ENCODE measurements at places on chromosomes 4 and X.

DNA sequence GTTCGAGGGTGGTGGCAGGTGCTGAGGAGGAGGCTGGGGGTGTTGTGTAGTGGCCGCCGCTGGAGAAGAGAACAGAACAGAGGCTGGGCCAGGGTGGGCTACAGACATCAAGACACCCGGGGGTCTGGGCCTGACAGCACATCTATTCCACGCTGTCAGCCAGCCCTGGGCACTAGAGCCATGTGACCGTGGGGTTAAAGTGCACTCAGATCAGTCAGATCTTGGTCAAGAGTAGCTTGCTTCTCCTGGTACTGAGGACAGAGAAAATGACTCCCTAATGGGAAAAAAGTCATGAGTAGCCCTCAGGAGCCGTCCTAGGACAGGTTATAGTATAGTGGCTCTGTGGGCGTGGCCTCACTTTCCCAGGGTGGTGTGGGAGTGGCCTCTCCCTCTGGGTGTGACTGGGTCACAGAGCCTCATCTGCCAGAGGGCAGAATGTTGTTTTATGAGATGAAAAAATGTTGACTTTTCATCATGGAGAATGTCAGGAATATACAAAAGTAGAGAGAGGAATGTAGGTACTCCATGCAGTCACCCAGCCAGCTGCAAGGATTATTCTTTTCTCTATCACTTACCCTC, 19.4 kb downstream of the TRMT44 start:
- DNase-seq: peak; percentile 21

DNA sequence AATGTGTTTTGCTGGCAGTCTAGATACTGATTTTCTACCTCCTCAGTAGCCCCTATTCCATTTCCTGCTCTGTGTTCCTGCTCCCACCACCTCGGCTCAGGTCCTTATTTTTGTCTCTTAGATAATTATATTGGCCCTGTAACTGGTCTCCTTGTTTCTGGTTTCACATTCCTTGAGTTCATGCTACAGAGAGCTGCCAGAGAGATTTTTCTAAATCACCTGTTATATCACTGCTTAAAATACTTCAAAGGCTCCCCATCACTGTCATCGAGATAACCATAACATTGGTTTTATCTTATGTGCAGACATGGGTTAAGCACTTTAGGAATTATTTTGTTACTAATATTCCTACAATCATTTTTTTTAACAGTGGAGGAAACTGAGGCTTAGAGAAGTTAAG, 9.6 kb downstream of the SYNPO2 start:
- no peak for DNase-seq

- no peak for DNase-seq
Measured at GRCh38 chrX:18036394-18036793, 175.3 kb upstream of the RAI2 start.

GRCh38 chr4:77007358-77008230, 58.0 kb downstream of the SEPTIN11 start:
- no peak for DNase-seq

GRCh38 chrX:118655561-118656246, 71.7 kb upstream of the IL13RA1 start:
- DNase-seq: no peak

- no peak for DNase-seq
Measured at GRCh38 chr4:168504526-168504925, 7.7 kb downstream of the PALLD start.

DNA sequence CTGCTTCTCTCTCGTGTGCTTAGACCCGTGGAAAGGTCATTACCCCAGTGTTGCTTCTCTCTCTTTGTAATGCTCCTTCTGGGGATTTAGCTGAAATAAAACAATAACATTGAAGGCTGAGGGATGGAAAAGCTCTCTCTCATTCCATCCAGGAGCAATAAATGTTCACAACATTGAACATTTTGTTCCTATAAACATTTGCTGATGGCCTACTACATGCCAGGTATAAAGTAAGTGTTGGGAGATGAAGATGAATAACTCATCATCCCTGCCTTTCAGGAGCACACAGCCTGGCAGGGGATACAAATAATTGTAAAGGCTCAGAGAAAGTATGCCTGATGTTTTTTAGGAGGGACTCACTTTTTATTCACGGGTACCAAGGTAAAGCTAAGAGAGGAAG, 158.1 kb downstream of the KDR start:
- no peak for DNase-seq

DNA sequence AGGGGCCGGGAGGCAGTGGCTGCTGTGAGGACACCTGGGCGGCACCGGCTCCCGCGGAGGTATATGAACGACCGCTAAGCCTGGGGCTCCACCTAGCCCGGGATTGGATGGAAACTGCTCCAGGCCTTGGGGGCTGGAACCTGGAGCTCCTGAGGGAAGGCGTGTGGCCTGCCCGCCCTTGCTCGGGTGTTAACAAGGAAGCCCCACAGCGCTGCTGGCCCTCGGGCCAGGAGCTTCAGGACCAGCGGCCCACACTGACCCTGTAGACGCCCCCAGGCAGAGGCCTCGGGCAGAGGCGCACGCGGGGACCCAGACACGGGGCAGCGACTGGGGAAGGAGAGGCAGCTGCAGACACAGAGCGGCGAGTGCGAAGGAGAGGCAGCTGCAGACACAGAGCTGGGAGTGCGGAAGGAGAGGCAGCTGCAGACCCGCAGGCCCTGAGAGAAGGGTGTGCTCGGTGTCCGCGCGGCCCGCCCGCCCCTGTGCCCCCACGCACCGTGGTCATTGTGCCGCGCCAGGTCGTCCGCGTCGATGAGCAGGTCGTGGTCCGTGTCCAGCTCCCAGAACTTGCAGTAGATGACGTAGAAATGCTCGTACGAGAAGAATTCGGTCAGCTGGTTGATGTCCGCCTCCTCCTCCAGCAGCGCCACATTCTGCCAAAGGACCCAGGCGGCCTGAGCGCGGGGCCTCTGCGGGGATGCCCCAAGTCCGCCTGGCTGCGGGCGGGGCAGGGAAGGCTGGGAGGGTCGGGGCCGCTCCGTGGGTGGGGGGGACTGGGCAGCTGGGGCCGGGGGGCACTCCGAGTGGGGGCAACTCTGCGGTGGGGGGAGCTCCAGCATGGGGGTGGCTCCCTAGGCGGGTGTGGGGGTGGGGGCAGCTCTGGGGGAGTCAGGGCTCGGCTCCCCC, 26.7 kb upstream of the GTPBP6 start:
- no peak for DNase-seq
